ENCODE measurements at places on chromosomes 1 and 21.
A peak's percentile ranks its signal among the peaks of the same experiment; 100 is the strongest.

- no peak for DNase-seq
These were observed 5.5 kb downstream of the C1QTNF12 start for GRCh38 chr1:1240822-1241587.

DNA sequence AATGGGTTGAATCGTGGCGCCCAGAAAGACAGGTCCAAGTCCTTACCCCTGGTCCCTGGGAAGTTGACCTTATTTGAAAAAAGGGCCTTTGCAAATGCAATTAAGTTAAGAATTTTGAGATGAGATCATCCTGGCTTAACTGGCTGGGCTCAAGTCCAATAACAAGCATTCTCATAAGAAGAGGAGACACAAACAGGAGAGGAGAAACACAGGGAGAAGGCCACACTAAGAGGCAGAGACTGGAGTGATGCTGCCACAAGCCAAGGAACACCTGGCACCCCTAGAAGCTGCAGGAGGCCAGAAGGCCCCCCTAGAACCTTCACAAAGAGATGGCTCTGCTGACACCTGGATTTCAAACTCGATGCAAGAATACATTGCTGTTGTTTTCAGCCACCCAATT is 44.6 kb downstream of the PDPN start:
- no peak for DNase-seq

- DNase-seq: peak; percentile 39
These were observed 136.8 kb downstream of the RUNX1 start for GRCh38 chr21:34912022-34912945.

GRCh38 chr1:55305735-55306134 is 90.6 kb upstream of the USP24 start:
- no peak for DNase-seq

GRCh38 chr1:45583264-45583665 is 576 bp upstream of the NASP start:
- DNase-seq: peak; percentile 96

DNA sequence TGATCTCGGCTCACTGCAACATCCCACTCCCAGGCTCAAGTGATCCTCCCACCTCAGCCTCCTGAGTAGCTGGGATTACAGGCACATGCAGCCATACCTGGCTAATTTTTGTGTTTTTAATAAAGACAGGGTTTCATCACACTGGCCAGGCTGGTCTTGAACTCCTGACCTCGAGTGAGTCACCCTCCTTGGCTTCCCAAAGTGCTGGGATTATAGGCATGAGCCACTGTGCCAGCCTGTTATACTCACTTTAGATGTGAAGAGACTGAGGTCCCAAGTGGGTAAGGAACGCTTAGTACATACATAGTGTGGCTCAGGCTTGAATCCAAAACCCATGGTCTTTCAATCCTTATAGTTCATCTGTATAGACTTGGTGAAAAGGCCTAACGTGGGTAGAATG is 63.7 kb upstream of the EPS8L3 start:
- no peak for DNase-seq

DNA sequence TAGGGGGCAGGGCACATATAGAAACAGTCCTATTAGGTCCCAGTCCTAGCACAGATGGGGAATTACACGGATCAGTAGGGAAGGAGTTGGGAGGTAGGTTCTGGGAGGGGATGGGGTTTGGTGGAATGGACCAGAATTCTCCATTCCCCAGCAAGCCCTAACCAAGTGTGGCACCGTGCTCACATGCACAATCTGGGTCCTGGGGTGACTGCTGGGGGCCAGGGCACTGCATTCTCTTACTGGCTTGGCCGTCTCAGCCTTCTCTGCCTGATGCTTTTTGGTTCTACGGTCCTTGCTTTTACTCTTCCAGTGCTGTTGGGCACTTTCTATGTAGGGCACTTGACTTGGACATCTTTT is 53.9 kb downstream of the NENF start:
- DNase-seq: no peak
